ENCODE measurements at places on chromosomes 13 and 19.

DNA sequence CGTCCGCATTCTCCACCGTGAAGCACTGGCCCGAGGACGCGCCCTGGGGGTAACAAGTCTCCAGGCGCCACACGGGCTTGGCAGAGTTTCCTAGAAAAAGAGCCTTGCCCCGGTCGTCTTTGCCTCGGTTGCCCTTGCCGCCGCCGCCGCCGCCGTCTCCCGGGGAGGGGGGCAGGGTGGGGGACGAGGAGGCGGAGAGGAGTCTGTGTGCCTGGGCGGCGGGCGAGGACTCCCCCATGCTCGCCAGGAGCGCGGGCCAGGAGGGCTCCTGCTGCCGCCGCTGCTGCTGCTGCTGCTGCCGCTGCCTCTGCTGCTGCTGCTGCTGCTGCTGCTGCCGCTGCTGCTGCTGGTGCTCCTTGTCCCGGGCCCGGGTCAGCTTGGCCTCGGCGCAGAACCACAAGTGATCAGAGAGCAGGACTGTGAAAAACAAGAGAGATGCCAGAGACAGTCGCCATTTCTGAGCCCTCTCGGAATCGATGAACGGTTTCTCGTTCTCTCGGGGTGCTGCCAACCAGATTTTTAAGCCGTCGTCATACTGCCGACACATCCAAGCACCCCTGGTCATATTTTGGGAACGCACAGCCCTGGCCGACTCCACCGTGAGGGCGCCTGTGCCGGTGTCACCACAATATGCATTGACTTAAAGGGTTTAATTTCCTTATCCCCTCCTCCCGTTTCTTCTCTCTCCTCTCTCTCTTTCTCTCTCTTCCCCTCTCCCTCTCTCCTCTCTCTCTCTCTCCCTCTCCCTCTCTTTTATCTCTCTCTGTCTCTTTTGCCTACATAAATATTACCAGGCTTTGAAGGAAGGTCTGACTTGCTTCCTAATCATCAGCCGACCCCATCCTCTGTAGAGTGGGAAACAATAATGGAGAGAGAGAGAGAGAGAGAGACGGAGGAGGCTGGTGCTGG is 349.1 kb downstream of the LIG4 start:
- no peak for DNase-seq

- no peak for DNase-seq
Observed at GRCh38 chr13:99965329-99966000, 6.1 kb downstream of the ZIC5 start.

DNA sequence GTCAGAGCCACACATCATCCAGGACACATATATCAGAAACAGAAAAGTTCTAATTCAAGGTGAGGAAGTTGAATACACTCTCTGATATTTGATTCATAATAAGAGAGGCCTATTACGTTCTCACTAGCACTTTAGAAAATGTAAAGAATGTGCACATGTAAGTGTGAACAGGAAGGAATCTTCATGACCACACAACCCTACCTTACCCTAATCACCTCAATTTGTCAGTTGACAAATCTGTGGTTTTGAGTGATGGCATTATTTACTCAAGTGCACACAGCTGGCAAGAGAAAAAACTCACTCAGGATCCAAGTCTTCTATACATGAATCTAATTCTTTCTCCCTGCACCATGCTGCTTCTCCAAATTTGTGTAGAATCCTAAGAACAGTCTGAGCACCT is 445.8 kb downstream of the SUCLA2 start:
- no peak for DNase-seq

GRCh38 chr13:46621792-46622629 is 69.0 kb downstream of the LRCH1 start:
- DNase-seq = no peak

DNA sequence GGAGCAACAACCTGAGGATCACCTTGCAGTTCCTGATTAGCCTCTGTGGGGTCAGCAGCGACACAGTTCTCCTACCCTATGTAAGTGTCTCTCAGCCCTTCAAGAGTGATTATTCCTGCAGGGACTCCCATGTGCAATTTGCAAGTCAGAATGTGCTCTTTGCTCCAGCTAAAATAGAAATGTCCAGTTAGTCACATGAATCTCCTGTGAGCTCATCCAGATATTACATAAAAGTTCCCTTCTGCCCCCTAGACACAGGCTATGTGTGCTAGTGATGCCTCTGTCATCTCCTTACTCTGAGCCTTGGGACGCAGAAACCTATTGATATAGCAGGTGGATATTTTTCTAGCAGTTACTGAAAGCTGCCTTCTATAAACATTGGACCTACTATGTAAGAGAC is 105.5 kb downstream of the ZAR1L start:
- no peak for DNase-seq

GRCh38 chr19:31285744-31286143 is 63.5 kb downstream of the TSHZ3 start:
- DNase-seq = no peak

DNA sequence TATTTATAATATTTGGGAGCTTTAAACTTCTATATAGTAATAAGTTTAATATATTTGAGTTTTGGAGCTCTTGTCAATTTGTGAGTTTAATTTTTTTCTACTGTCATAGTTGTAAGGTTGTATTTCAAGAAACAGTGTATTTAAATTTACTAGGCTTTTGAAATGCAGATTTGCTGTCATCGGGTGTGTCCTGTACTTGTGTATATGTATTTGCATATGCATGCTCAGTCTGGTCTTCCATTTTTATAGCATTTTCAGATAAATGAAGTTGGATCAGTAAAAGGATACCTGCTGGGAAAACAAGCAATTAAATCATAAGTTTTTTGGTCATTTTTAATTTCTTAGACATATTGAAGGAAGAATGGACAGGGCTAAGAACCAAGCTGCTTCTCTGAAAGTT is 33.1 kb downstream of the SLAIN1 start:
- DNase-seq = no peak

DNA sequence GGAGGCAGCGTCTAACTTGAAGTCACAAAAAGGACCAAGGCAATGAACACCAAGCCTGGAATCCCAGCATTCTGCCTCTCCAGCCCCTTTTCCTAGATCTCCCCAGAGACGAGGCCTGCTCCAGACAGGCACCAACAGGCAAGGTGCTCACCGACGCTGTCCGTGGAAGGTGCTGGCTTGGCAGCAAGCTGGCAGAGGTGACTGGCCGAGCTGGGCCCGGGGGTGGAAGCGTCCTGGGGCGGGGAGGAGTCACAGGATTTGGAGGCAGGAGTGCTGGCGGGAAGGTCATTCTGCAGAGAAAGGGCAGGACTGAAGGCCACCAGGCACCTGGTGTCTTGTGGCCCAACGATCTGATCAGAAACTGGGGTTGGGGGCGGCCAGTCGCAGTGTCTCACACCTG is 18.2 kb downstream of the TLE2 start:
- no peak for DNase-seq

- DNase-seq = no peak
Observed at GRCh38 chr13:95337597-95337996, 36.3 kb upstream of the ABCC4 start.
